ENCODE measurements at places on chromosomes 2 and 18.
A peak's percentile ranks its signal among the peaks of the same experiment; 100 is the strongest.

- DNase-seq: peak; percentile 88
These were observed at the start of gene CAVIN2 for GRCh38 chr2:191846515-191847476. CAVIN2 (minus strand) TSS chr2:191847088; CDS start chr2:191846925, 163 bp downstream.

GRCh38 chr2:30271301-30271700, 40.0 kb downstream of the LBH start:
- no peak for DNase-seq

DNA sequence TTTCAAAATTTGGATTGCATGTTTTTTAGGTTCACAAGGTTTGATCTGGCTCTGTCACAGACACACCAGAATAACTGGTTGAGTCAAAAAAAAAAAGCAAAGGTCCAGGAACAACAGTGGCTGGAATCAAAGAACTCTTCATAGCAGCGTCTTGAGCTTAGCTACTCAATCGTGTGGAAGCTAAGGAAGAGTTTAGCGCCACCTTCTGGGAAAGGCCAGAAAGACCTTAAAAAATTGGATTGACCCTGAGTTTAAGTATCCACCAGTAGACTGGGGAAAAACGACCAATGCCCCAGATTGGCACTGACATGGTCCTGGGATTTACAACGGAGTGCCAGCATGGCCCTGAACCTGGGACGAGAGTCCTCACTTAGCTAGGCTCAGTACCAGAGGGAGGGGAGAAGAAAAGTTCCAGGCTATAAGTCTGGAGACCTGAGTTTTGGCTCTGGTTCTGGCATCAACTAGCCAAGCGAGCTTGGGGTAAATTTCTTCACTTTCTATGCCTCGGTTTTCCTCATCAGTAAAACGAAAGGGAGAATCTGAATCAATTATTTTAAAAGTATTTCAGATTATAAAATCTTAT, 71.1 kb upstream of the TFCP2L1 start:
- no peak for DNase-seq

DNA sequence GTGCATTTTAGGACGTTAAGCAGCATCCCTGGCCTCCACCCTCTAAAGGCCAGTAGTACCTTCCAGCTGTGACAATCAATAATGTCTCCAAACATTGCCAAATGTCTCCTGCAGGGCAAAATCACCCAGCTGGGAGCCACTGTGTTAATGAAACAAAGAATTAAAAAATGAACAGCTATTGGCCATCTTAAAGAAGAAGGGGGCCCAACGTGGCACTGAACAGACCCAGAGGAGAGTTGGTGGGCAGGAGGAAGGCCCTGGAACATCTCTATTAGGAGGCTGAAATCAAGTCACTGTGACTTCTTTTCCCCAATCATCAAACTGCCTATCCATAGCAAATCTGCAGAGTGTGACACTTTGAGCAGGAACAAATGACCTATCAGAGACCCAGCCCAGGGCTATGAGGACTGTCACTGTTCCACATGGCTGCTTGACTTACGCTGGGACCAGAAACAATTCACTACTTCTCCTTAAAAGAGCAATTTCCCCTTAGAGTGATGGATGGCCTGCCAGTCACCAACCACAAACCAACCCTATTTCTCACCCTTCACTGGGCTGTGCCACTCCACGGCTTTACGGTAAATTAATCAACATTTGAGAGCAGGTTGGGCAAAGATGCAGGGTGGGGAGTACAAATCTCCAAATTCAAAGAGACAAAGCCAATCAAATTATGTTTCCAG, 35.2 kb upstream of the TEX51 start:
- DNase-seq: no peak

DNA sequence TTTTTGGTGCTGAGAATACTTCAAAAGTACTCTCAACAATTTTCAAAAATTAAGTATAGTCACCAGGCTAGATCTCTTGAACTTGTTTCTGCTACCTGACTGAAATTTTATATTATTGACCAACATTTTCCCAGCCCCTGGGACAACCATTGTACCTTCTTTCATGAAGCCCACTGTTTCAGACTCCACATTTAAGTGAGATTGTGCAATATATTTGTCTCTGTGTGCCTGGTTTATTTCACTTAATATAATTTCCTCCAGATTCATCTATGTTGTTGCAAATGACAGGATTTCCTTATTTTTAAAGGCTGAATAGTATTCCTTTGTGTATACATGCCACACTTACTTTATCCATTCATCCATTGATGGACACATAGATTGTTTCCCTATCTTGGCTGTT, 354.2 kb upstream of the VRK2 start:
- no peak for DNase-seq

- DNase-seq: no peak
These were observed 213.0 kb downstream of the RNF152 start for GRCh38 chr18:61679836-61680235.

GRCh38 chr18:74940856-74941255, 268.1 kb downstream of the PTGR3 start:
- DNase-seq: no peak

DNA sequence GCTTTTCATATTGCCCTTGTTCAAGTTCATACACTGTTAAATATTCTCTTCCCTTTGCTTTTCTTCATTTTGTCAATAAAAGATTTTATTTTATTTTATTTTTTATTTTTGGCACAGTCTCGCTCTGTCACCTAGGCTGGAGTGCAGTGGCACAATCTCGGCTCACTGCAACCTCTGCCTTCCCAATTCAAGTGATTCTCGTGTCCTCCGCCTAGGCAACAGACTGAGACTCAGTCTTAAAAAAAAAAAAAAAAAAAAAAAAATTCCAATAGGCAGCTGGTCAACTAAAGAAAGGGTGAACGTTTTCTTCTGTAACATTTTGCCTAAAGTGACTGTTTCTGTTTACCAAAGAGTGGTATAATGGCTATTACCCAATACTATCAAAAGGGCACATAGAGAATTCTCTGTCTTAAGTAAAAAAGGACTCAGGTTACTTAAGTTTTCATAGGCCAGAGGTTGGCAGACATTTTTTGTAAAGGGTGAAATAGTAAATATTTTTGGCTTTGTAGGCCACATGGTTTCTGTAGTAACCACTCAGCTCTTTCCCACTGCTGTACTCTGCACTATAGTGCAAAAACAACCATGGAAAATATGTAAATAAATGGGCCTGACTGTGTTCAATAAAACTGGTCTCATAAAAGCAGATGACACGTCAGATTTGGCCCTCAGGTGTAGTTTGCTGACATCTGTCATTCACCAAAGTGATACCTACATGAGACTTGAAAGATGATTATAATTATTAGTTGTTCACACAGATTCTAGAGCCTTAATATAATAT, 113.4 kb downstream of the MIB1 start:
- DNase-seq: no peak

Data from heart right ventricle (tissue), 16 donors.